ENCODE measurements at places on chromosomes 3 and 15.

DNA sequence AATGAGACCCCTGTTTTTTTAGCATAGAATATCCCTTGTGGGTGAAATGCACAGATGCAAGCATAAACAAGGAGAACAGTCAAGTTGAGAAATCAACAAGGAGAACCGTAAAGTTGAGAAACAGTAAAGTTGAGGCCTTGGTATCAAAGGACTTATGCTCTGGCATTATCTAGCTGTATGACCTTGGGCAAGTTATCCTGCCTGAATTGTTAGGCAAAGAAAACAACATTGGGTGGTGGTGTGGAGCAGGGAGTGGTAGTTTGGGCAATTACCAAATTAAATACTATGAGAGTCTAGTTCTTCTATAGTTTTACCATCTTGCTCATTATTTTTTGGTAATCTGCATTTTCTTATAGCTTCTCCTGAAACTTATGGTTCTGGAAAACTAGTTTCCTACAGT is 573.4 kb upstream of the ARPP21 start:
- no peak for DNase-seq

- no peak for DNase-seq
Observed at GRCh38 chr3:100720426-100720825, 11.1 kb downstream of the TFG start.

GRCh38 chr15:59268168-59268851 is 61.7 kb downstream of the LDHAL6B start:
- no peak for DNase-seq

GRCh38 chr15:40458495-40459371 is 12.1 kb upstream of the CHST14 start:
- no peak for DNase-seq

DNA sequence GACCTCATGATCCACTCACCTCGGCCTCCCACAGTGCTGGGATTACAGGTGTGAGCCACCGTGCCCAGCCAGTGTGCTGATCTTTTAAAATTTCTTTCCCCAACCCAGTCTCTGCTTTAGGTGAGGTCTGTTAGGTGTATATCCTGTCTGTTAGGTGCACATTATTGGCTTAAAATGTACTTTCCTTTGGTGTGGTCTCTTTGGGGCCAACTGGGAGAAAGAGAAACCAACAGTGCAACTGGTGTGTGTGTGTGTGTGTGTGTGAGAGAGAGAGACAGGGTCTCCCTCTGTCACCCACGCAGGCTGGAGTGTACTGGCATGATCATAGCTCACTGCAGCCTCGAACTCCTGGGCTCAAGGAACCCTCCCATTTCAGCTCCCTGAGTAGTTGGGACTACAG is 50.3 kb upstream of the GNB5 start:
- no peak for DNase-seq

DNA sequence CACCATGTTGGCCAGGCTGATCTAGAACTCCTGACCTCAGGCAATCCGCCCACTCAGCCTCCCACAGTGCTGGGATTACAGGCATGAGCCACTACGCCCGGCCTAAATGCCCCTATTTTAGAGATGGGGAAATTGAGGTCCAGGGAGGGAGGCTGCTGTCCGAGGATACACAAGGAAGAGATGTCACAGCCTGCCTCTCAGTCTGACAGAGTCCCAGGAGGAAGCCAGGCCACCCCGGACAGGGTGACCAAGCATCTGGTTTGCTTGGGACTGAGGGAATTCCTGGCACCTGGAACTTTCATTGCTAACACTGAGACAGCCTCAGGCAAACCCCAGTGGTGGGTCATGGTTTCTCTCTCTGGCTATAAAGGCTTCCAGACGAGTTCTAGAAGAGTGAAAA is 30.6 kb upstream of the ADAMTS7 start:
- no peak for DNase-seq

GRCh38 chr3:140695361-140696061 is 17.6 kb downstream of the TRIM42 start:
- no peak for DNase-seq

DNA sequence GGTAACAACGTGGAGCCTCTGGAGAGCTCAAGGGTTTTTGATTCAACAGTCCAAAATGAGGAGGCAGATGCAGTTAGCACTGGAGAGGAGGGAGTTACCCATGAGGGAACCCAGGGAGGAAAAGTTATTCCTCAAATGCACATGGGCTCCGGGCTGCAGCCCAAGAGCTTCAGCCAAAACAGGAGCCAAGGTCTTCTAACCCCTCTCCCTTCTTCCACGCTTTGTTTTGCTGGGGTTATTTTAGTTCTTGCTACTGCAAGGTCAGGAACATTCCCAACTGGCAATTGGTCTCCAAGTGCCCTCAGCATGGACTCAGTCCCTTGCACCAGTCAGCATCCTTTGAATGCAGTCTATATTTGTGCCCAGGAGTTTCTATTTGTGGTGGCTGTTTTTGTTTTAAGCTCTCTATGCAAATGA is 90.0 kb downstream of the TGFBR2 start:
- no peak for DNase-seq

- DNase-seq = no peak
Observed at GRCh38 chr3:122301063-122301462, 24.0 kb upstream of the CSTA start.

DNA sequence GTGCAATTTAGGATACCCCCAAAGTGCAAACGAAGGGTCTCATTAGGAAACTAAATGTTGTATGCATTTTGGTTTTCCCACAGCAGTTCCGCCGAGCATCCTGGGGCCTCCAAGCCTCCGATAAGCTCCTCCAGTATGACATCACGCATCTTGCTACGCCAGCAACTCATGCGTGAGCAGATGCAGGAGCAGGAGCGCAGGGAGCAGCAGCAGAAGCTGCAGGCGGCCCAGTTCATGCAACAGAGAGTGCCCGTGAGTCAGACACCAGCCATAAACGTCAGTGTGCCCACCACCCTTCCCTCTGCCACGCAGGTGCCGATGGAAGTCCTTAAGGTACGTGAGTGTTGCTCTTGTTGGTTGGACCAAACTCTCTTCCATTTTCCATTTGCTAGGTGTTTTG is 120.5 kb upstream of the SAMMSON start:
- DNase-seq = no peak

GRCh38 chr3:152550284-152550683 is 281.6 kb downstream of the MBNL1 start:
- DNase-seq = no peak

- DNase-seq = no peak
Observed at GRCh38 chr15:70560617-70561328, 202.6 kb downstream of the UACA start.

GRCh38 chr3:188687389-188687788 is 484.4 kb upstream of the TPRG1 start:
- no peak for DNase-seq

- no peak for DNase-seq
Observed at GRCh38 chr3:174529298-174529697, 329.8 kb upstream of the NAALADL2 start.

GRCh38 chr3:191696348-191696747 is 235.4 kb downstream of the PYDC2 start:
- no peak for DNase-seq

GRCh38 chr15:91445695-91446228 is 345.7 kb downstream of the SV2B start:
- DNase-seq = no peak

DNA sequence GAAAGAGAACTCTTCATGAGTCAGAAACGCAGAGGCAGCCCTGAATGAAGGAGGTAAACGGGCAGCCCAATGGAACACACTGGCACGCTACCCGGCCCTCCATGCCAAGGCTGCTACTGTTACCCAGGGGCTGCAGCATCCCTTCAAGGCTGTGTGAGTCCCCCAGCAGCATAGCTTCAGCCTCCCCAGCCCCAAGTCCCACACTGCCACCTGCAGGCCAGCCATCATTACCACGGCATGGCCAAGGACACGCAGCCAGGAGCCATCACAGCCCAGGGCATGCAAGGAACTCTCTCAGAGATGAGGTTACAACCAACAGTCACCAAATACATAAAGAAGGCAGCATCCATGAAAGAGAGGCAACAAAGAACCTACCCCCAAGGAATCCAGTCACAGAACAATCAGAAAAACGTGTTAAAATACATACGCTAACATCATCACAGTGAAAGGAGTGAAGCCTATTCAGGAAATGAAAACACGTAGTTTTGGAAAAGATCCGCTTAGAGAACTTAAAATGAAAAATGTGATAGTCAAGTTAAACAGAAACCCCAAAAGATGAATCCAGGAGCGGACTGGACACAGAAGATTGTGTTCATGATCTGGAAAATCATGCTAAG is 22.4 kb downstream of the PLA2G4F start:
- no peak for DNase-seq

DNA sequence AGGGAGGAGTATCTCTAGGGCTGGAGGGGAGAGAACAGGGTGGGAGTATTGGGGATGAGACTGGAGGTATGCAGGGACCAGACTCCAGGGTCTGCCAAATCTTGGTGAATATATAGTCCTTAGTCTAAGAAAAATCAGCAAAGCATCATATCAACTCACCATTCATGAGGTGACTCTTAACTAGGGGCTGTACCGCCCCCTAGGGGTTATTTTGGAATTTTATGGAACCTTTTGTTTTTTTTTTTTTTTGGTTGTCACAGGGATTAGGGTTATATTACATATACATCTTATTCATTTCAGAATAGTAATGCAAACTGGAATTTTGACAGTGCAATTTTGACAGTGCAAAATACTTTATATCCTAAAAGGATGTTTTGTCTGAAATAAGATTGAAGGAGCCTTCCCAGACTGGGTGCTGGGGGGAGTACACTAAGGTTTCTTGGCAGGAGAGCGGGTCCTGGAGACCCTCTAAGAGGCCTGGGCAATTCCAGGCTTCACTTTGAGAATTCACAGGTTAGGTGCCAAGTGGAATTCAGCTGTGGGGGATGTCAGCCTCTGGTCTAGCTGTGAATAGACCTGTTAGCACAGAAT is 7.5 kb downstream of the CMTM7 start:
- DNase-seq = no peak

DNA sequence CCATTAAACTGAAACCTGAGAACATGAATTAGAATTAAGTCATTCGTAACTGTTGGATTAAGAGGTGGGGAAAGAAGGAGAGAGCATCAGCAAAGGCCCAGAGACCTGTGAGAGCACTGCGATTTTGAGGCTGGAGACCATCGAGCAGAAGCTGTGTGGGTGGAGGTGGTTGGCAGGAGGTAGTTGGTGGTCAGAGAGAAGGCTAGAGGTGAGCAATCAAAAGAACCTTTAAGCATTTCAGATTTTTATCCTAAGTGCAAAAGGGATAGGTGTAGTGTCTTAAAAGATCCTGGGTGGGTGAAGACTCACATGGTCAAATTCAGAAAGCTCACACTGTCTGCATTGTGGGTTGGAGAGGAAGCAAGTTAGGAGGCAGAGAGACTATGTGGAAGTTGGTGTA is 65.1 kb upstream of the TEX264 start:
- DNase-seq = no peak

GRCh38 chr15:52014616-52015015 is 4.4 kb upstream of the MAPK6 start:
- DNase-seq = no peak

- DNase-seq = no peak
Observed at GRCh38 chr3:156417559-156418132, 137.3 kb downstream of the SSR3 start.

GRCh38 chr3:55630280-55630920 is 143.3 kb upstream of the WNT5A start:
- DNase-seq = no peak

DNA sequence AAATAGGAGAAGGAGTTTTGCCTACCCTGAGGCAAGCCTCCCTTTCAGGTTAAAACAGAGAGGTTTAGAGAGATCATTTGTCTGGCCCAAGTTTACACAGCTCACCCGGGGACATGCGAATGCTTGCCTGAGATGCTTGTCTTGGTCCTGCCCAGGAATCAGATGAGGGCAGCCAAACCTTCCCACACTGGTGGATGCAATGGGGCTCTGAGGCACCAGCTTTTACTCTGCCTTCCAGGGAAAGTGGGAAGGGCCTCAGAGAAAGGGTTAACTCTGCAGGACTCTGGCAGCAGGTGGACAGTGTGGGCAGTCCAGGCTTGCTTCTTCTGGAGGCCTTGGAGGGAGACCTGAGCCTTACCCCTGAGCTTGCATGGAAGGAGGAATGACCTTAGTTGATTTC is 90.0 kb downstream of the LRRK1 start:
- DNase-seq = no peak

Measured in stimulated activated CD8-positive, alpha-beta memory T cell treated with anti-CD3 and anti-CD28 coated beads, Interleukin-4, amount 100 ng/mL, for 4 hours (primary cell).